ENCODE measurements at places on chromosomes 6 and 20.

- DNase-seq: no peak
Measured at GRCh38 chr6:6199678-6200077, 120.8 kb downstream of the F13A1 start.

DNA sequence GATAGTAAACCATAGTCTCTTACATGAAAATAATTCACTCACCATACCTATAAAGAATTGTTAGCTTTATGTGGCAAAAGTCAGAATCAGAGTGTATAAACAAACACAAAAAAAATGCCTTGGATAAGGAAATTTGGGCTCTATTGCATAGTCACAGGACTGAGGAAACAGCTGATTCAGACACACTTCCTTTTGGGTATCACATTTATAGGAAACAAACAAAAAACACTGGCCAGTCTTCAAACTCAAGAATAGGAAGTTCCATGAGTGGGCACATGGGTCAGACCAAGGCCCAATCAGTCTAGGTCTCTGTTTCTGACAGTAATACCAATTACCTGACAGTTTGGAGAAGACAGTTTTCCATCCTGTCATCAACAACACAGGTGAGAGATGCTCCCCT lies 8.0 kb downstream of the SLC18B1 start:
- DNase-seq: no peak

DNA sequence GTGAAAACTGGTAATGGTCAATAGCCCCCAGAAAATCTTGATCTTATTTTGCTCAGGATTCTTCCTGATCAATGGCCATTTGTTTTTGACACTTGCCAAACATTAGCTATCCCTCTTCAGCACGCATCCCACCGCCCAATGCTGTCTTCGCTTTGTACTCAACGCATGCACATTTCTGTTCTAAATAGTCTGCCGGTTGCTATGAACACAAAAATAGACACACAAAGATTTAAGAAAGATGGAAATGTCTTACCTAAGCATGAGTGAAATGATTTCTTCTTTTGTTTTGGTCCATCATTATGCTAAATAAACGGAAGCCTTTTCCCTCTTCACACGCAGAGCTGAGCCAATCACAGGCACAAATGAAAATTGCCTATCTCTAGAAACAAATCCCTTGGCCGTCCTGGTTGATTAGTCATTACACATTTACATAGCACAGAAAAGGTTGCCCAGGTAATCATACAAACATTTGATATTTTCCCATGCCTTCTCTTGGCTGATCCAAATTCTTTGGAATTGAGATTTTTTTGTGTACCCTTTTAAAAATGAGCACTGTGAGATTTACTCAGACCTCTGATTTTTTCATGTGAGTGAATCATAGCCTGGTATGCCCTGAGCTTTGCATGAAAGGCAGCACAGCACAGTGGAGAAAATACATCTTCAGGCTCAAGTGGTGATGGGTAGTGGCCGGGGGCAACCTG lies 70.5 kb upstream of the FAM184A start:
- DNase-seq: no peak

- DNase-seq: no peak
Measured at GRCh38 chr20:59431014-59431413, 130.6 kb downstream of the EDN3 start.

- no peak for DNase-seq
Measured at GRCh38 chr6:97456070-97456469, 173.1 kb upstream of the MMS22L start.

GRCh38 chr6:155404937-155405336 lies 50.7 kb downstream of the NOX3 start:
- no peak for DNase-seq

GRCh38 chr6:17621003-17621402 lies 20.9 kb downstream of the FAM8A1 start:
- no peak for DNase-seq

DNA sequence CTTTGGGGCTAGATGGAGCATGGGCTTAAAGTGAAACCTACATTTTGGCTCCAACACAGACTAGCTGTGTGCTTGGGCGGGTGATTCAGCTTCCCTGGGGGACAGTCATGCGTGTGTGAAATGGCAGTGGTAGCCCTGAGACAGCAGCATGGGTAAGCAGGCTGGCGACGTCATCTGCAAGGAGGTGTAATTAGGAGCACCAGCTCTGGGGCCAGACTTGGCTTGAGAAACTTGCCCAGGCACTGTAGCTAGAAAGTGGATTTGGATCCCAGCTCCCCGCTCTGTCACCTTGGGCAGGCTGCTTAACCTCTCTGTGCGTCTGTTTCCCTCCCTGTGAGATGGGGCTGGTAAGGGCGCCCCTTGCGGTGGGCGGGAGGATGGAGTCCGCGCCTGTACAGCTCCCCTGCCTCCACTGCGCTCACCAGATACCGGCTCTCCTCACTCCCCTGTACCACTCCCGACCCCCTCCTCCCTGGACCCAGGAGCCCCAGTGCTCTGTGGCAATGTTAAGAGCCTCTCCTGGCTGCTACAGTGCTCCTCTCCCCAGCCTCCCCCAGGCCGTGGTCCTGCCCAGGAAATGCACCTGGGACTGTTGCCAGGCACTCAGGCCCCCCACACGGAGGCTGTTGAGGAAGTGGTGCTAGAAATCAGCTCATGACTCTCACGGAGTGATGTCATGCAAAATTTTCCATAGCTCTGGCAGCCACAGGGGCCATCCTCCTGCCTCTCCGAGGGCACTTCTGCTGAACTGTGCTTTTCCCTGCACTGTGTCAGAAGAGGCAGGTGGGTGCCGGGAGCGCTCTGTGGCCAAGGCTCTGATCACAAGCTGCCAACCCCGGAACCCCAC lies 44.6 kb downstream of the SYNJ2 start:
- peak; percentile 96 for DNase-seq

DNA sequence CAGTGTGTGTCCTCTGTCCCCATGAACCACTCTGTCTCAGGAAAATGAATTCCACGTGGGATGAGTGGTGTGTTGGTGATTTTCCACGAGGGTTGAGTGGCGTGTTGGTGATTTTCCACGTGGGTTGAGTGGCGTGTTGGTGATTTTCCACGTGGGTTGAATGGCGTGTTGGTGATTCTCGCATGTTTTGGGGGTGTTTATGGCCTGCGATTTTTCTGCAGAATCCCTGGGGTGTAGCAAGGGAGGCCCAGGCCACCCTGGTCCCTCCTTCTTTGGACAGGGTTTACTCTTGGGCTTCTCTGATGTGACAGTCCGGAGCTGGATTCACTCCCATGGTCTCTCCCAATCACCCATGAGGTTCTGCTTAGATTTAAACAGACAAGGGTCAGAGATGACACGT lies 90.6 kb upstream of the FRMD1 start:
- DNase-seq: no peak

DNA sequence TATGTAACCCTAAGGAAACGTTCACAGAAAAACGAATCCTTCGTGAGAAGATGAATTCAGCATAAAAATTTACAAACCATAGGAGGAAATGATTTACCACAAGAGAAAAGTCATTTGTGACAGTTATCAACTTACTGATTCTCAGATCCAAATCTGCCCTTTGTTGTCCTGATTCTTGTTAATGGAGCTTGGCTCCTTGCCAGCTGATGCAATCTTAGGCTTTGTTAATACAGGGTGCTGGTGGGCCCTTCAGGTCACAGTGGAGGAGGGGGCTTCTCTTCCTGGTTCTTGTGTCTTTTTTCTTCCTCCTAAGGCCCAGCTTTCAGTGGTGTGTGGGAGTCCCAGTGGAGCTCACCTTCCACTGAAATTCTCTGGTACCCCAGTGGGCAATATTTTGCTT lies 108.4 kb upstream of the MAP3K7 start:
- no peak for DNase-seq

DNA sequence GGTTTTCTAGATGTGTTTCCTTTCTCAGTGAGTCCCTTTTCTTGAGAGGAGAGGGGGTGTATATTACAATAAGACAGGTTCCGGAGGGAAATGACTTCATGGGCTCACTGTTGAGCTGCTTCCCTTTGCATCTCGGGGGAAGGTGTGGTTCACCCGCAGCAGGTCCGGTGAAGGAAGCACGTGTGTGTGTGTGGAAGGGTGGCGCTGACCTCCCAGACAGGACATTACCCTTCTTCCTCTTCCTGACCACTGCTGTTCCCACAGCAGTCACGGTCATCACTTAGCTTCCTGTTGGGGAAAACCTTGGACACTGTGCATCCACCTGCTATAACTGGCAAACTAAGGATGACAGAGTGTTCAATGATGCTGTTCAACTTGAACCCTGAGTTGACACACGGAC lies 83.6 kb downstream of the PLEKHG1 start:
- no peak for DNase-seq

DNA sequence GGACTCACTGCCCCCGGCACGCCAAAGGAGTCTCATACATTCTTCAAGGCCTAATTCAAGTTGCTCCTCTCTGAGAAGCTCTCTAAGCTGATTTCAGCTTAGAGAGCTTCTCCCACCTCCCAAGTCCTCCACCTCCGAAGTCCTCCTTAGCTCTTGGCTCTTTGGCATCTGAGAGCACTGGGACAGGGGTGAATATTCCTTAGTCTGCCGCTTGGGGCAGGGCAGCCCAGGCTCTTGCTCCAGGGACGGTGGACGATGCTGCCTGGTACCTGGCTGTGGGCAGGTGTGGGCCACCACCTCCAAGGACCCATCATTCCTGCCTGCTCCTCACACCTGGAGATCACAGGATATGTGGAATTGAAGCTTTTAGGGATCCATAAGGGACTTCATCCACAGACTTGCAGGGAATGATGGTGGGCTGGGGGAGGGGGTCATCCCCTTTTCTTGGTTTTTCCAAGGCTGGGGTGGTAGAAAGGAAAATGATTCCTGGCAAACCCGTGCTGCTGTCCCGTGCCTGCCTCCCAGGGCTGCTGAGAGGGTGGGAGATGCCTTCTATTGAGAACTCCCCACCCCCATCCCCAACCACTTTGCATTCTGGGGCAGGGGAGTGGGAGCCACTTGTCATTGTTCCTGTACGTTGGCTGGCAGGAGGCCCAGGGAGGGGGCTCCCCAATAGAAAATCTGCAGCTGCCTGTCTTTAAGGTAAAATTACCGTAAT lies 57.4 kb downstream of the ARHGAP40 start:
- no peak for DNase-seq

DNA sequence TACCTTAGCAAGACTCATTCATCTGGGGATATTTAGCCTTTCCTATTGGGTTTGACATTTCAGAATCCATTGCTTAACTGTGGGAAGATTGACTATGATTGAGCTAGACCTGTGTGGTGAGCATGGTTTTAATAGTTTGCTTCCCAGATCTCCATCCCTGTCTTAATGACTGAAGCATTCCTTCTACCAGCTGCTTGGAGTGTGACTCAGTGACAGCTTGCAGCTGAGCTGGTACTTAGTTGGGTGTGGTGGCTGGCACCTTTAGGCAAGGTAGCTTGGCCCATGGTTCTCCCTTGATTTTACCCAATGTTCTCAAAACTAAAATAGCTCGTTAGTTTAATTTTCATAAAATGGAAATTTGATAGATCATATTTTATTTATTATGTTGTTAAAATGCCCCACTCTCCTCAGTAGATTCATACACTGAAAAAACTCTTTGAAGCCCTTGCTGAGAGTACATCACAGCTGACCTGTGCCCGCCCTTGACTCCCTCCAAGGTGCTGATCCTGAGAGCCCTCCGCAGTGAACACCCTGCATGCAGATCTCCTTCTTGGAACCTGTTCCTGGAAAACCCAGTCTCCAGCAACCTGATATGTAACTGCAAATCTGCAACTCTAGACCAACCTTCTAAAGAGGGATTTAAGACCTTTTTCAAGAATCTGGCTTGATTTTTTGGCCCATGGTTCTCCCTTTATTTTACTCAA lies 19.1 kb downstream of the DOK5 start:
- DNase-seq: no peak

- peak; percentile 77 for DNase-seq
Measured at GRCh38 chr20:23420943-23421931, at the start of gene NAPB. Gene NAPB (minus strand): TSS chr20:23421488. CDS start chr20:23421402, 86 bp downstream.

- peak; percentile 49 for DNase-seq
Measured at GRCh38 chr6:121794630-121795029, 359.2 kb downstream of the GJA1 start.

DNA sequence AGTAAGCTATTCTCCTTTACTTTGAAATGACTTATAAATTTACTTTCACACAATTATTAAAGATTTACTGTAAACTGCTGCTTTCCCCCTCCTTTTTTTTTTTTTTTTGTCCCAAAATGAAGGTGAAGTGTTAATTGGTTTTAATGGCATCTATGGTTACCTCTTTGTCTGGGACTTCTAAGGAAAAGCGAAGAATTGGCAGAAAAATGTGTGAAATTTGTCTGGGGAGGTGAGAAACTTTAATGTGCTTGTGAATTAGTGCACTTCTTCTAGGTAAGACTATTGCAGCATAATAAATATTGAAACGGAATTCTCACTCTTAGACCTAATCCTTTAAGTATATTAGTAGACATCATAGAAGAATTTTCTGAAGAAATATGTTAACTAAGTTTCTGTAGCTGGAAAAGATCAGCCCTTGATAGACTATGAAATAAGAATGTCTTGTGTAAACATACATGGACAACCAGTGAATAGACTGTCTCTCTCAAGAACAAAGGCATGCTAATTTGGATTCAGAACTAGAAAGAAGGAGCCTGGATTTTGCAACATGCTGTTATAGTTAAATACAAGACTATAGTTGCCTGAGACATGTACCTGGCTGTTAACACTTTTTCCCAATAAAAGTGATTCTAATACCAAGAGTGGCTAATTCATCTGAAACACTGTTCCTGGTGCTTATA lies 23.9 kb downstream of the FLRT3 start:
- DNase-seq: no peak

DNA sequence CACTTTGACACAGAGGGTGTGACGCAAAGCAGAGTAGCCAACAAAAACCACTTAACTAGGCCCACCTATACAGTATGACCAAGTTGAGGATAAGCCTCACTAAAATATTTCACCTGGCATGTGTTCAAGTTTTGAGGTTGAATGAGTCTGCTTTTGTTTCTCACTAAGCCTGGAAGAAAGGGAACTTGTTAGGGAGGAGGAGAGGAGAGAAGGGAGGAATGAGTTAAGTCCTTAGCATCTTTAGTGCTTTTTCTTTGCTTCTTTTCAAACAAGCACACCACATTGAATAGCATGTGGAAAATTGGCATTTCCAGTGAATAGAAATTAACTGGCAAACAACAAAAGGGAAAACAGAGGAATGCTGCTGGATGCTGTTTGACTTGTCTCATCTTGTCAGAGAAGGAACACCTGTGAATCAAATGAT lies 461.9 kb downstream of the GJA1 start:
- no peak for DNase-seq

GRCh38 chr6:157865249-157865648 lies 42.2 kb downstream of the SNX9 start:
- DNase-seq: no peak

DNA sequence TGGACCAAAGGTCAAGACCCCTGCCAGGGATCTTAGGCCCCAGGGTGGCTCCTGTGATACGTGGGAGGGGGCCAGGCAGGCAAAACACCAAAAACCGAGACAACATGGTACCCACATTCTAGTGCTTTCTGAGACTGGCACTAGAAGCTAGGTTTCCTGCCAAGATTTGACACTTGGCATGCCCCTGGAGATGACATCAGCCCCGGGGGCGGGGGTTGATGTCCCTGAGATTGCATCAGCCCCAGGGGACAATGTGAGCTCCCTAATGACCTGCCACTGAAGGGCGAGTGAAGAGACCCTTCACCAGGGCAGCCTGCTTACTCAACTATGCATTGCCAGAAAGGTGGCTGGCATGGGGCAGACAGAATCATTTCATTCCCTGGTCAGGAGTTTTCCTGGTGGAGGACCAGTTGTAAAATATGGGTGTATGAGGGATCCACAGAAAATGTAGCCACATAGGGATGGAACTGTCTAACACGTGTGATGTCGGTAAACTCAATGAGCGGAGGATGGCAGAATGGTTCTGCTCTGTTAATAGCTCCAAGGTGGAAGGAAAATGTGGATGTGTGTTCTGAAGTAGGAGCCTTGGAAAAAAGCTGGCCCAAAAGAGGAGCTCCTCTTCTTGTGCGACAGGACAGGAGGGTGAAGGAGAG lies 219.7 kb downstream of the UNC5CL start:
- no peak for DNase-seq

GRCh38 chr6:11692451-11693376 lies 85.9 kb downstream of the ADTRP start:
- no peak for DNase-seq

Measured in smooth muscle cell of the brain vasculature (primary cell).